ENCODE measurements at places on chromosomes 5 and 9.

DNA sequence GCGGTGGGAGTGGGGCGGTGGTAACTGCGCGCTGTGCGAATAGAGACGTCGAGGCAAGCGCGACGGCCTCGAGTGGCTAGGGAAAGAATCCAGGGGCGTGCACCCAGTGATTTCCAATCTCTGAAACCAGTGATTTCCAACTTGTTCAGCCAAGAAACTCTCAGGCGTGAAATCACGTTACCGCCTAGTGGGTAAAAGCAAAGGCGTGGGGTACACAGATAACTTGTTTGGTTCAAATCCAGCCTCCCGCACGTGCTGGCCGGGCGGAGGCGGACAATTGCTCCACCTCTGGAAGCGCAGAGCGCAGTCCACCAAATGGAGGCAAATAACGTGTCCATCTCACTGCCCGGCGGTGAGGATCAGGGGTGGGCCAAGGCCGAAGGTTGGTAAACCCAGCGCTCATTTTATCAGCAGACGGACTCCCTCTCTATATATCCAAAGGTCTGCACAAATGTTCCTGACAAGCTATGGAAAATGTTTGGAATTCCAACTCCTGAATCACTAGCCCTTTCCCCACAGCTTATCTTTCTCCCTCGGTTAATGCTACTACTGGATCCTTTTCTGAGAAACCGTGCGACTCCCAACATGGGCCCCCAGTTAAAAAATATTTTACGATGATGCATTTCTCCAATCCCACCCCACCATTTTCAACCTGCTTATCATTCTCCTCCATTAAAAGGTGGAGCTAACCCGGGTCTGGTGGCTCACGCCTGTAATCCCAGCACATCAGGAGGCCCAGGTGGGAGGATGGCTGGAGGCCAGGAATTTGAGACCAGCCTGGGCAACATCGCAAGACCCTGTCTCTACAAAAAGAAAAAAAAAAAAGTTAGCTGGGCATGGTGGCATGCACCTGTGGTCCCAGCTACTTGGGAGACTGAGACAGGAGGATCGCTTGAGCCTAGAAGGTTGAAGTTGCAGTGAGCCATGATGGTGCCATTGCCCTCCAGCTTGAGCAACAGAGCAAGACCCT, 950 bp upstream of the FNBP1 start:
- peaks cover 17% of the 10 kb centered on the region for H3K4me1 ChIP-seq
- peak overlapping the region; percentile 86 for H3K4me3 ChIP-seq
- H3K36me3 ChIP-seq = no peaks in the 10 kb centered on the region

DNA sequence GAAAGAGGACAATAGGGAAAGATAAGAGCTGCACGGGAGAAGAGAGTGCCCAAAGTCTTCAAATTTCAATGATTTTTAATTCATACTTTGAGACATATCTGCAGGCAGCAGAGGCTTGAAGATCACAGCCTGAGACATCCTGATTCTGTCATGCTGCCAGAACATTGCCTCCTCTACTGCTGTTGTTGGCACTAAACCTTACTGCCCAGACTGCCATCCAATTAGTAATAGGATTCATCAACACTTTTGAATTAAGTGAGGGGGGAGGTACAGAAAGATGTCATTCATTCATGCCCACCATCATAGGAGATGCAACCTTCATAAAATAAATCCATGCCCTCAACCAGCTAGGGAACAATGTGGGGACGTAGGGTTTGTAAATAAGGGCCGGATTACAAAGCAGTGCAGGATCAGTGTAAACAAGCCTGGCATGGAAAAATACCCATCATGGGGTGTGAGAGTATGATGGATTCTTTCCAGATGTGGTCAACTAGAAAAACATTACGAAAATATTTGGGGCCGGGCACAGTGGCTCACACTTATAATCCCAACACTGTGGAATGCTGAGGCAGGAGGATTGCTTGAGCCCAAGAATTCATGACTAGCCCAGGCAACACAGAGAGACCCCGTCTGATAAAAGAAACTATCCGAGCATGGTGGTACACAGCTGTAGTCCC, 122.1 kb upstream of the DAPK1 start:
- no peak overlapping the region for H3K4me3 ChIP-seq
- H3K27me3 ChIP-seq = no peaks in the 10 kb centered on the region
- H3K27ac ChIP-seq = no peak overlapping the region
- no peaks in the 10 kb centered on the region for H3K4me1 ChIP-seq

- DNase-seq = no peak
- peaks cover 15% of the 10 kb centered on the region for H3K4me1 ChIP-seq
- no peaks in the 10 kb centered on the region for H3K36me3 ChIP-seq
- H3K27ac ChIP-seq = no peak overlapping the region
Measured at GRCh38 chr9:91035825-91036208, 234.2 kb downstream of the SYK start.

GRCh38 chr5:151721087-151721646, 34.5 kb upstream of the SPARC start:
- peaks cover 41% of the 10 kb centered on the region for H3K4me1 ChIP-seq
- no peaks in the 10 kb centered on the region for H3K36me3 ChIP-seq
- H3K4me3 ChIP-seq = no peak overlapping the region

- H3K27ac ChIP-seq = no peak overlapping the region
- DNase-seq = no peak
- no peaks in the 10 kb centered on the region for H3K36me3 ChIP-seq
- H3K4me1 ChIP-seq = no peaks in the 10 kb centered on the region
Measured at GRCh38 chr5:23474315-23474714, 33.1 kb upstream of the PRDM9 start.

DNA sequence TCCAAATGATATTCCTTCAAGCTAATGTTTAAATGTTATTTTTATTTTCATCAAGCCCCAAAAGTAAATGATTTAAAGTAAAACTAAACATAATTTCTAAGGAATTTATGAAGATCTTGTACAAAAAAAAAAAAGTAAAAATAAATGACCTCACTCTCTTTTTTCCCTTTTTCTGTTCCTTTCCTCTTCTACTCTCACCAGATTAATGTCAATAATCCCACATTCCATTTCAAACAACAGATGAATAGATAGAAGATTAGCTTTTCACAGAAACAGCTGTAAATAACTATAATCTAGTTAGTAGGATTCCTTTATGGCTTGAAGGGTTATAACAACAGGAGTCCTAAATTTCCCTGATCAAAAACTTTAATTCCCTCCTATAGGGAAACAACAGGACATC, 88.1 kb downstream of the EFNA5 start:
- no peak overlapping the region for H3K27ac ChIP-seq
- no peaks in the 10 kb centered on the region for H3K27me3 ChIP-seq
- DNase-seq = no peak
- H3K36me3 ChIP-seq = no peaks in the 10 kb centered on the region
- H3K4me3 ChIP-seq = no peak overlapping the region
